Right lung (tissue), 10 donors: ENCODE measurements at places on chromosomes 16 and 17.

DNA sequence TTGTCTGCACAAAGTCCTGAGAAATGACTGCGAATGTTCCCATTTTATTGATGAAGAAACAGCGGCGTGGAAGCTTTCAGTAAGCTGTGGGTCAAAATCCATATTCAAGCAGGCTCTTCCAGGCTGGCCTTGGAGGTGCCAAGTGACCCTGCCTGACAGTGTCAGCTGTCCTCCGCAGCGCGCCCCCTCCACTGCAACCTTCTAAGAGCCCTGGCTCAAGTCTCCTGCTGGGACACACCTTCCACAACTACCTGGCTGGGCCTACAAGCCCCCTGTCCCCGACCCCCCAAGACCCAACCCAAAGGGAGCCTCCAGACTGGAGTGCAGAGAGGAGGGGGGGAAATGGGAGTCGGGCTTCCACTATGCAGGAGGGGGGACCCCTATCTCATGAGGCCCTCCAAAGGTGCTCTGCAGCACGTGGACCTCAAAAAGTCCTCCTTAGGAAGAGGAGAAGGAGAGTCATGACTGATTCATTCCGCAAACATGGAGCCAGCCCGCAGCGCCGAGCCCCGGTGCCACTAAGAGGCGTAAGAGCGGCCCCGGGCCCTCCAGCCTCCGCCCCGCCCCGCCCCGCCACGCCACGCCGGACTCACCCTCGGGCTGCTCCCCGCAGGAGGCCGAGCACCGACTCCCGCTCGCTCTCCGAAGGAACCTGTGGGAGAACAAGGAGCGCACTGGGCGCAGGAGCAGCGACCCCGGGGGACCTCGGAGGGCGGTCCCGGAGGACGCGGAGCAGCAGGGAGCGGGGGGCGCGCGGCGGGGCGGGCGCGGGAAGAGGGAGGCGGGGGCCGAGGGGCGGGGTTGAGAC, 574 bp downstream of the MPP3 start:
- DNase-seq: peak; percentile 27

GRCh38 chr16:11095935-11096334, 151.6 kb downstream of the CLEC16A start:
- no peak for DNase-seq

GRCh38 chr16:56137269-56137668, 54.0 kb upstream of the GNAO1 start:
- no peak for DNase-seq

DNA sequence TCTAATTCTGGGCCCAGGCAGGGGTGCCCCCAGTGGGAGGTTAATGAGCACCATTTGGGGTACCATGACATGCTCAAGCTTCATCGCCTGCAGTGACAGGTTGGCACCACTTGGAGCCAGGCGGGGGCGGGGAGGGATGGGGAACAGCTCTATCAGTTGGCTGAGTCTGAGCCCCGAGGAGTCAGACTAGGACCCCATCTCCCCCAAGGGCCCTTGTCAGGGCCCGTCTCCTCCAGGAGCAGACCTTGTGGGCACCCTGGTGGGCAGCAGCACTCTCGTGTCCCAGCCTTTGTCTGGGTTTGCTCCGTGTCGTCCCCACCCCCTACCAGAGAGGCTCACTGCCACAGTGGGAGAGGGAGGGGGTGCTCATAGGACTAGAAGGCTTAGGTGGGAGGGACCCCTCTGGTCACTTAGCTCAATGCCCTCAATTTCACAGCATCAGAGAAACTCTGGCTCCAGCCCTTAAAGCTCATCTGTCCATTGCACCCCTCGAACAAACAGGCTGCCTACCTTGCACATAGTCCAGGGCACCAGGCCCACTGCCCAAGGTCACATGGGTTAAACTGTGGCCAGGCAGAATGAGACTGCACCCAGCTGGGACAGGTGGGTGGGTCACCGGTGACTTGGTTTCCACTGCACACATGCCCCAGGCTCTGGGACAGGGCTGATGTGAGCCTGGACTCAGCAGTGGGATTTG, 4.1 kb downstream of the PPP1R9B start:
- DNase-seq: no peak

DNA sequence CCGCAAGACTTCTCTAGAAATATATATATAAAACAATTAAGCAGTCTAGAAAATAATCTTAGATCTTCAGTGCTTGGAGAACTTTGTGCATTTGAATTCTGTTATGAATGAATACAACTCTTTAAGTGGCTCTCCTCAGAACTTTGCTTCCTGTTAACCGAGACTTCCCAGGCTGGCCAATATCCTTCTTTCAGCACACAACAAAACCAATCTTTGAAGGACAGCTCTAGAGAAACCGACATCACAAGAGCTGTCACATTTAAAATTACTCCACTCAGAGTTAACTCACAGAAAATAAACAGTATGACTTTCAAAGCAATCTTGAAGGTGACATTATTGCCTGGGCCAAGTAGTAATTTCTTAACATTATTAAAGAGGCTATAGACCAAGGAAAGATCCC, 49.7 kb upstream of the ITGA2B start:
- DNase-seq: no peak

DNA sequence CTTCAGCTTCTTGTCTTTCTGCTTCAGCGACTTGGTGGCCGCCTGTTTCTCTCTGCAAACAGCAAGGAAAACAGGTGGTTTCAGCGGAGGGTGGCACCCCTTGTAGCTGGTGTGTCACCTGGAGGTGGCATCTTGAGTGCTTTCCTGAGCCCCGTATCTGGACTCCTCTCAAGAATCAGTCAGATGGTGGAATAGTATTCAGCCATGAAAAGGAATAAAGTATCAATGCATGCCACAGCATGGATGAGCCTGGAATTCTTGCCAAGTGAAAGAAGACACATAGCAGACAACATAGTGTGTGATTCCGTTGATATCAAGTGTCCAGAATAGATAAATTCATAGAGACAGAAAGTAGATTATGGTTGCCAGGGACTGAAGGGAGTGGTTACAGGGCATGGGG, 65.2 kb downstream of the NDE1 start:
- no peak for DNase-seq
